ENCODE measurements at places on chromosomes 6 and 20. TPM values are rescaled to one million over a fixed set of nuclear protein-coding genes. Genes with fewer than 3 reads are reported as not detected.

DNA sequence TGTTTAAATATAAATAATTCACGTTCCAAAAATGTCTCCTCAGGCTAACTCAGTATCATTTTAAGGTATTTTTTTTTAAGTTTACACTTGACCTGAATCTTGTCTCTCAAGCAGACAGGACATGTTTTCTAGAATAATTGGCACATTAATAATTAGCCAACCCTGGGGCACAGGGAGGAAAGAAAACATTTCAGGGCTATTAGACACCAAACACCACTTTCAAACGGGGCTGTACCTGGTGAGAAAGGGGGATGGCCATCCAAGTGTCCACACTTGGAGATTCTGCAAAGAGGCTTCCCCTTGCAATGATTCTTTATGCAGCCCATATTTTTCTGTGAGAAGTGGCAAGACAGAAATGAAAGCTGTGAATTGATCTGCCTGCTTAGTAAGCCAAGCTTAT, 560.8 kb downstream of the CD109 start:
- no peak overlapping the region for H3K4me3 ChIP-seq
- no peaks in the 10 kb centered on the region for H3K27me3 ChIP-seq
- H3K36me3 ChIP-seq, result no peaks in the 10 kb centered on the region
- no peak overlapping the region for H3K27ac ChIP-seq

- no peak overlapping the region for H3K27ac ChIP-seq
- no peaks in the 10 kb centered on the region for H3K4me1 ChIP-seq
- H3K4me3 ChIP-seq, result no peak overlapping the region
- H3K36me3 ChIP-seq, result no peaks in the 10 kb centered on the region
Measured at GRCh38 chr6:163943607-163944385, 529.3 kb downstream of the QKI start.

- H3K27me3 ChIP-seq, result no peaks in the 10 kb centered on the region
- no peak overlapping the region for H3K27ac ChIP-seq
- no peaks in the 10 kb centered on the region for H3K36me3 ChIP-seq
- DNase-seq, result no peak
- H3K4me1 ChIP-seq, result no peaks in the 10 kb centered on the region
Measured at GRCh38 chr20:53306192-53306805, 287.3 kb downstream of the ZNF217 start.

- DNase-seq, result no peak
- no peak overlapping the region for H3K27ac ChIP-seq
- H3K4me1 ChIP-seq, result no peaks in the 10 kb centered on the region
- no peaks in the 10 kb centered on the region for H3K36me3 ChIP-seq
- no peak overlapping the region for H3K4me3 ChIP-seq
Measured at GRCh38 chr20:49400410-49400809, 82.1 kb downstream of the KCNB1 start.

PAQR8 gene
- 17.4 TPM for polyA plus RNA-seq

- no peak overlapping the region for H3K27ac ChIP-seq
- DNase-seq, result no peak
- no peak overlapping the region for H3K4me3 ChIP-seq
Measured at GRCh38 chr6:79984261-79984660, 20.2 kb upstream of the TTK start.

DNA sequence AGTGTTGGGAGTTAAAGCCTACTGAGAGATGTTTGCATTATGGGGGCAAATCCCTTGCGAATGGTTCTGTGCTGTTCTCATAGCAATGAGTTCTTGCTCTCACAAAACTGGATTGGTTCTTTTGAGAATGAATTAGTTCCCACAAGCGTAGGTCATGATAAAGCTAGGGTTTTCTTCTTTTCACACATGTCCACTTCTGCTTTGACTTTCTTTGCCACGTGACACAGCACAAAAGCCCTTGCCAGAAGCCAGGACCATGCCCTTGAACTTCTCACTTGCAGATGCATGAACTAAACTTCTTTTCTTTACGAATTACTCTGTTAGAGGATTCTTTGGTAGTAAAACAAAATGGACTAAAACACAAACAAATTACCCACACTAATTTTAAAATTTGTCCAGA, 922.8 kb downstream of the EPHA7 start:
- DNase-seq, result no peak
- H3K36me3 ChIP-seq, result no peaks in the 10 kb centered on the region
- no peaks in the 10 kb centered on the region for H3K27me3 ChIP-seq
- H3K4me1 ChIP-seq, result no peaks in the 10 kb centered on the region
- no peak overlapping the region for H3K4me3 ChIP-seq
- no peak overlapping the region for H3K27ac ChIP-seq

GRCh38 chr6:158654960-158655489, 5.2 kb downstream of the SYTL3 start:
- no peaks in the 10 kb centered on the region for H3K27me3 ChIP-seq
- no peak overlapping the region for H3K4me3 ChIP-seq
- peaks cover 52% of the 10 kb centered on the region for H3K4me1 ChIP-seq
- peak; percentile 81 for DNase-seq
- H3K36me3 ChIP-seq, result no peaks in the 10 kb centered on the region

GRCh38 chr20:50513169-50514034, 3.2 kb downstream of the PTPN1 start:
- H3K36me3 ChIP-seq, result no peaks in the 10 kb centered on the region
- no peaks in the 10 kb centered on the region for H3K27me3 ChIP-seq
- H3K27ac ChIP-seq, result no peak overlapping the region
- no peak overlapping the region for H3K4me3 ChIP-seq

- H3K27me3 ChIP-seq, result no peaks in the 10 kb centered on the region
- peaks cover 75% of the 10 kb centered on the region for H3K4me1 ChIP-seq
- peak overlapping the region; percentile 8 for H3K4me3 ChIP-seq
- H3K36me3 ChIP-seq, result no peaks in the 10 kb centered on the region
Measured at GRCh38 chr6:109237077-109237985, 142.0 kb downstream of the CEP57L1 start.

DNA sequence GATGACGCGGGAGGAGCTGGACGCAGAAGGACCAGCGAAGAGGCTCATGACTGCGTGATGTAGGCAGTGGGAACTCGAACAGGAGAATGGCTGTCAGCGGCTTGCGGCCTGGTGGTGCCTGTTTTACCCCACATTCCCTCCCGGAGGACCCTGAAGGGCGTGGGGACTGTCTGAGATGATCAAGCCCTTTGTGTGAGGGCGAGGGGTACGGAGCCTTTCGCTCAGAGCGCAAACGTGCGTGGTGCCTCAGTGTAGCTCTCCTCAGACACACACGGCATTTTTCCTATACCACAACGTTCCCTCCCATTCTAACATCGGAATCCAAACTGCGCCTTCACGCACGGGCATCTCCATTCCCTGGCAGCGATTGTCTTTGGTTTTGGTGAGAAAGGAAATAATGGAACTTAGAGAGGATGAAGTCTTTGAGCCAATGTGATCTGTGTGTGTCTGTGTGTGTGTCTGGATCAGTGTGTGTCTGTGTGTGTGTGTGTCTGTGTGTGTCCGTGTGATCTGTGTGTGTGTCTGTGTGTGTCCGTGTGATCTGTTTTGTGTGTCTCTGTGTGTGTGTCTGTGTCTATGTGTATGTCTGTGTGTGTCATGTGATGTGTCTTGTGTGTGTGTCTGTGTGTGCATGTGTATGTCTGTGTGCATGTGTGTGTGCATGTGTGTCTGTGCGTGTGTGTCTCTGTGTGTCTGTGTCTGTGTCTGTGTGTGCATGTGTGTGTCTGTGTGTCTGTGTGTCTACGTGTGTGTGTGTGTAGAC, 5.3 kb downstream of the PTK6 start:
- H3K4me3 ChIP-seq, result no peak overlapping the region
- H3K27ac ChIP-seq, result no peak overlapping the region
- H3K27me3 ChIP-seq, result no peaks in the 10 kb centered on the region
- no peak for DNase-seq

EDN3 gene
- not detected for polyA plus RNA-seq

PCNA gene
- 35.0 TPM for polyA plus RNA-seq

GRCh38 chr6:41204156-41204555, 3.2 kb upstream of the TREML2 start:
- H3K27me3 ChIP-seq, result no peaks in the 10 kb centered on the region
- H3K4me1 ChIP-seq, result peaks cover 40% of the 10 kb centered on the region
- no peak overlapping the region for H3K4me3 ChIP-seq
- no peaks in the 10 kb centered on the region for H3K36me3 ChIP-seq
- no peak for DNase-seq
- no peak overlapping the region for H3K27ac ChIP-seq

- no peak for DNase-seq
- H3K4me1 ChIP-seq, result no peaks in the 10 kb centered on the region
- H3K36me3 ChIP-seq, result no peaks in the 10 kb centered on the region
- no peaks in the 10 kb centered on the region for H3K27me3 ChIP-seq
Measured at GRCh38 chr20:43389839-43390626, 67.7 kb upstream of the SRSF6 start.

SCUBE3 gene
- not detected for polyA plus RNA-seq

DNA sequence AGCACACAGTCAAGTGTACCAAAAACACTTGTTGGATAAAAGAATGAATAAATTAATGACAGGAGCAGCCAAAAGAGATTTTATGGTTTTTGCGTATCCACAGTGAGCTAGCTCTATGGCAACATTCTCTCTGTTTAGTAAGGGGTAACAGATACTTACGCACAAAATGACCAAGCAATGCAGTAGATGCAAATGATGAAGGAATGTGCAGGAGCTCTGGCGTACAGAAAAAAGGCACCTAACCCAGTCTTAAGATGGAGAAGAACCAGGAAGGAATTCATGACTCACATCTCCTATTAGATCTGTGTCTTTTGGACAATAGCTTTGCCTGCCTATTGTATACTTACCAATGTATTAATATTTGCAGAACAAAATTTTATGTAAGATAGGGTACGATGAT, 191.9 kb upstream of the PREP start:
- no peaks in the 10 kb centered on the region for H3K36me3 ChIP-seq
- H3K4me1 ChIP-seq, result peaks cover 41% of the 10 kb centered on the region
- peak; percentile 11 for DNase-seq
- no peaks in the 10 kb centered on the region for H3K27me3 ChIP-seq
- H3K27ac ChIP-seq, result peak overlapping the region; percentile 50

- DNase-seq, result peak; percentile 37
- no peaks in the 10 kb centered on the region for H3K36me3 ChIP-seq
- H3K27me3 ChIP-seq, result no peaks in the 10 kb centered on the region
- no peak overlapping the region for H3K4me3 ChIP-seq
Measured at GRCh38 chr6:25022140-25022553, 86.4 kb upstream of the RIPOR2 start.

DNA sequence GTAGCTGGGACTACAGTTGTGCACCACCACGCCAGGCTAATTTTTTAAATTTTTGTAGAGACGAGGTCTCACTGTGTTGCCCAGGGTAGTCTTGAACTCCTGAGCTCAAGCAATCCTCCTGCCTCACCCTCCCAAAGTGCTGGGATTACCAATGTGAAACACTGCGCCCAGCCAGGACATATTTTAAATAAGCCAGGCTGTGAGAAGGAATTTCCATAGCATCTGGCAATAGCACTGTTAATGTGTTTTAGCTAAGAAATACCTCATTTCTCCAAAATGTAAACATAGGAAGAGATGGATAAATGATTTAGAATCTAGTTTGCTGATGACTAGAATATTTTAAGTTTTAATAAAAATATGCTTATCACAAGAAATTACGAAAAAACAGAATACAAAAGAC, 27.0 kb upstream of the SLA2 start:
- no peak overlapping the region for H3K27ac ChIP-seq
- H3K27me3 ChIP-seq, result no peaks in the 10 kb centered on the region
- H3K4me1 ChIP-seq, result no peaks in the 10 kb centered on the region
- no peak overlapping the region for H3K4me3 ChIP-seq

DNA sequence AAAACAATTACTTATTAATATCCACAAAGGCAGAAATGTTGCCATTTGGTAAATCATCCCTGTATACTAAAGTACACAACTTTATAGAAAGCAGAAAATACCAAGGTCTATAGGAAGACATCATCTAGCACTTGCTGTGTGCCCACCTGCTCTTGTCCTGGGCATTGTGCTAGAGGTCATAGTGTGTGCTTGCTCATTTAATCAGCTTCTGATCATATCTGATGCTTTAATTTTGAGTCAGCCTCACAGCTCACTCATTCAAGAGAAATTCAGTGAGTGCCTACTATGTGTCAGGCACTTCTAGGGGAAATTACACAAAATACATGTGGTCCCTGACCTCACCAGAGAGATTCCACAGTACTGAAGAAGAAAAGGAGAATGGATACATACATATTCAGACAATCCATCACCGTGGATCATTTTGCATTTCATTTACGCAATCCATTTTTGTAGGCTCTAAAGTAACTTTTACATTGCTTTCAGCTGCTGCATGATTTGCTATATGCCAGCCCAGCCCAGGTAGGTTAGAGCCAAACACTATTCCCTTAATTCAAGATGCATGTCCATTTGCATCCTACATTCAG, 167.9 kb upstream of the MCHR2 start:
- DNase-seq, result no peak
- H3K4me3 ChIP-seq, result no peak overlapping the region
- no peak overlapping the region for H3K27ac ChIP-seq

DNA sequence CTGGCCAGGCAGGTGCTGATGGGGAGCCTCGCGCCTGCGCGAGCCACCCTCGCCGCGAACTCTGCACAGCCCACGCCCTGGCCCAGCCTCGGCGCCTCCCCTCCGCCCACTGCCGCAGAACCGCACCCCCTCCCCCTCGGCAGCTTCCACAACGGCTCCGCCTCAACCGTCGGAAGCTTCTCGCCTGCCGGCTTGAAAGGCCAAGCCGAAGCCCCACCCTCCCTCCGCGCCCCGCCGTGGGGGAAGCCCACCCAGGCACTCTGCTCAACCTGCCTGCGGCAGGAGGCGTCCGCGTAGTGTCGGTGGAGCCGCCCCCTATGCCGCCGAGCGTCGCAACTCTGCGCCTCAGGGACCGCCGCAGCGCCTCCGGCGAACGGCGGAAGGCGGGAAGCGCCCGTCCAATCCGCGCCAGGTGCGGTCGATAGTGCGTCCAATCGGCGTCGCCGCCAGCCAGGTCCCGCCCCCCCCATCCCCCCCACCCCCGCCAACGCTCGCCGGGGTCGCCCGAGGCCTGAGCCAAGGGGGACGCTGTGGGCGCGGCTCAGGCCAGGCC, at the start of gene SYCP2:
SYCP2 (minus strand) TSS at position 342 of the 553 bp plus-strand sequence. CDS start 11,224 bp downstream, outside the sequence.
- peaks cover 44% of the 10 kb centered on the region for H3K4me1 ChIP-seq
- H3K27me3 ChIP-seq, result no peaks in the 10 kb centered on the region
- peak within 1 kb of the TSS; percentile 49 for H3K4me3 ChIP-seq
- no peak within 1 kb of the TSS for H3K27ac ChIP-seq
- no peak for DNase-seq
- peaks cover 12% of the 10 kb centered on the region for H3K36me3 ChIP-seq
